ENCODE measurements at places on chromosomes 11 and 22.

DNA sequence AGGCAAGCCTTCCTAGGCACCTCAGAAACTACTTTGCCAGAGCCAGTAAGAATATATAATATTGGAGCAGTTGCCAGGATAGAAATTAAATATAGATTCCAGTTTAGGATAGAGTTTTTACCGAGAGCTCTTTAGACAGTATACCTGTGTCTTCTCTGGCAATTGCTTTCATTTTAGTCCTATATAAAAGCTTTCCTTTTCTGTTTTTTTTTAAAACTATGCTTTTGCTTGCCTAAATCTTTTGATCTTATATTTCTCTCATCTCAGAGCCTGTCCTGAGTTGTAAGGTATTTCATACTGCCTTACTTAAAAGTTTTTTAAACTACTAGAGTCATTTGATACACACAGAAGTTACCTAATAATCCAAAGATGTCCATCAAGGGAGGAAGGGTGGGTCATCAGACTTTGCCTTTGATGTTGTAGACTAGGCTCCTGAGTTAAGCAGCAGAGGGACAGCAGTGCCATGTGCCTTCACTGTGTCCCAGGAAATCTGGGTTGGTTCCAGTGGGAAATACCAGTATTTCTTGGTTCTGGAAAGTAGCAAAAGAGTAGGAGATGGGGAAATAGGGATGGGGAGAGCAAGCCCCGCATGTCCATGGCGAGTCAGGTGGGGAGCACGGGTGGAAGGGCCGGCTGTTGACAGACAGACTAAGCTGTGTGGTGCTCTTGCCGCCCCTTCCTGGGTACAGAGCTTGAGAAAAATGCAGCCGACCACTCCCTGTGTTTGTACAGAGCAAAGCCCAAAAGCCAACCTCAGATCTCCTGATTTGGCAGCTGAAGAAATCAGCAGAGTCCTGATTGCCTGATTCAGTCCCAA lies 11.2 kb downstream of the MCAM start:
- no peak for DNase-seq

DNA sequence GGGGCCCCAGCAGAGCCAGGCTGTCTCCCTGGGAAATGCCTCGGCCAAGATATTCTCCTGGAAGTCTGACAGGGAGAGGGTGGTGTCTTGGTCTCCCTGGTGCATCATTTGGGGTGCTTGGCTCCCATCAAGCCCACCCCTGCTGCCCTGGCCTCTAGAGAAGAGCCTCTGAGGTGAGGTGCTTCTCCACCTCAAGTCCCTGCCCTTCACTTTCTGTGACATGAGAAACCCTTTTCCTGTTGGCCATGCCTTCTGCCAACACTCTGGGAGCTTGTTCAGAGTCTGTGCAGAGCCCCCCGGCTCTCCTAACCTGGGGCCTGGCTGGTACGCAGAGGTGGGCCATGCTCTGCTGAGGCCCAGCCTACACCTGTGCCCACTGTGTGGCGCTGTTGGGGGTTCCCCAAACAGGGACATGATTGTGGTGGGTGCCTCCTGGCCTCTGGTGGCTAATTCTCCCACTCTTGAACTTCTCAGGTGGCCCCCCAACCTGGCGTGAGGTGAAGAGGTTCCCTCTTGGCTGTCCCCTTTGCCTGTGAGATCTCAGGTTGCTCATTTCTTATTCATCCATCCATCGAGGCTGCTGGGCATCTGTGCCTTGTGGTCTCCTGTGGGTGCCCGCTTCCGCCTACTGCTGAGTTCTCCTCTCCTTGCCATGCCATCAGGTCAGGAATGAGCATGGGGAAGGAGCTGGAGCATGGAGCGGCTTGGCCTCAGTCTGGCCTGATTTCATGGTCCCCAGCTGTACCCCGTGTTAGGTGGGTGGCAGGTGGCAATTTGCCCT lies 19.2 kb upstream of the DGCR8 start:
- DNase-seq, result no peak

DNA sequence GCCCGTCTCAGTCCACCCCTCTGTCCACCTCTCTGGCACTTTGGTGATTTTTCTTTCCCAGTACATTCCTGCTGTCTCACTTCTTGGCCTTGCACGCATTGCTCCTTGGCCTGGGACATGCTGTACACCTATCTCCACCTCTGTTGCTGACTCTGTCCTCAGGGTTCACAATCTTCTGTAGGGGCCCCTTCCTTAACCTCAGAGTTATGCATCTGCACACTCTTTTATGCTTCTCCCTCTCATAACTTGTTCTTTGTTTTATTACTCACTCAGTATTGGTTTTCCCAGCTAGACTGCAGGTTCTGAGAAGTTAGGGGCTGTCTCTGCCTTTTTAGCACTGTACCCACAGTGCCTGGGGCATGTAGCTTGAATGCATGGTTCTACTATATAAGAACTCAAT lies 139.1 kb upstream of the MTMR2 start:
- no peak for DNase-seq

GRCh38 chr11:111974446-111974845 lies 37.3 kb downstream of the DIXDC1 start:
- no peak for DNase-seq
